ENCODE measurements at places on chromosomes 1 and 21. TPM values are rescaled to one million over a fixed set of nuclear protein-coding genes. Genes with fewer than 3 reads are reported as not detected.

Gene G0S2
- total RNA-seq = 3.4 TPM

Gene DCST1
- total RNA-seq = 0.05 TPM

Gene KCNN3
- 0.05 TPM for total RNA-seq

Gene ST3GAL3
- 2.8 TPM for total RNA-seq

Gene KRTAP12-1
- total RNA-seq = not detected

Gene HSD3B2
- total RNA-seq = not detected

Gene PPIAL4G
- total RNA-seq = not detected

Gene CHI3L1
- not detected for total RNA-seq

Gene XCL2
- not detected for total RNA-seq

Gene VTCN1
- 0.08 TPM for total RNA-seq

Gene PTGER3
- total RNA-seq = not detected

Gene SPRR2F
- total RNA-seq = not detected

Gene DCST2
- total RNA-seq = 1.2 TPM

Gene SPRR5
- not detected for total RNA-seq
